ENCODE measurements at places on chromosomes 1 and 21.

DNA sequence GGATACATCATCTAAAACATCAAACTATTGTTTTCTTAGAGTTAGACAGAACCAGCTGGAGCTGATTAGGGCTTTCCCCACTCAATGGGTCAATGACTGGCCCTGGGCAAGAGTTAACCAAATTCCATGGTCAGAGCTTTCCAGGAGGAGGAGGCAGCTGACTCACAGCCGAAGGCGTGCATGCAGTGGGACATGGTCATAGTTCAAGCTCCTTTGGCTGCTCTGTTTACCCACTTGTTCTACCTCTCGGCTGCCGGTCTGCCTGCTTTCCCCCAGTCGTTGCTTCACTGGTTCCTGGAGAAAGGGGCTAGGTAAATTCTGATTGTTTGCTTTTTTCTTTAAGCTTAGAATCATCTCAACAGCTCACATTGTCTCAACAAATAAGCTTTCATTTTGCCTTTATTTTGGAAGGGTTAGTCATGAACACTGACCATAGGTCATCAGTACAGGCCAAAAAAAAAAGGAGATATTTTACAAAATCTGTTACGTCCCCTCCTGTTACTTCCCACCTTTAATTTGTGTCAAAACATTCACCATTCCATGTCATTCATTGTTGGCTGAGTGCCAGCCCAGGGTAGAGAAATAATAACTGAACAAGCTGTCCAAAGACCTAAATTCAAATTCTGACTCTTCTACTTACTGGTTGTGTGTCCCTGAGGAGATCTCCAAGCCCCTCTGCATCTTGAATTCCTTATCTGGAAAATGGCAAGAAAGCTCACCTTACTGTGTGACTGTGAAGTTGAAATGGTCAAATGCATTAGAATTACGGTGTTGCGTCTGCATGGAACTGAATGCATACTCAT lies 12.0 kb downstream of the MAB21L3 start:
- H3K27ac ChIP-seq, result no peak overlapping the region
- H3K27me3 ChIP-seq, result no peaks in the 10 kb centered on the region
- no peaks in the 10 kb centered on the region for H3K36me3 ChIP-seq
- H3K4me3 ChIP-seq, result no peak overlapping the region
- no peak for DNase-seq

DNA sequence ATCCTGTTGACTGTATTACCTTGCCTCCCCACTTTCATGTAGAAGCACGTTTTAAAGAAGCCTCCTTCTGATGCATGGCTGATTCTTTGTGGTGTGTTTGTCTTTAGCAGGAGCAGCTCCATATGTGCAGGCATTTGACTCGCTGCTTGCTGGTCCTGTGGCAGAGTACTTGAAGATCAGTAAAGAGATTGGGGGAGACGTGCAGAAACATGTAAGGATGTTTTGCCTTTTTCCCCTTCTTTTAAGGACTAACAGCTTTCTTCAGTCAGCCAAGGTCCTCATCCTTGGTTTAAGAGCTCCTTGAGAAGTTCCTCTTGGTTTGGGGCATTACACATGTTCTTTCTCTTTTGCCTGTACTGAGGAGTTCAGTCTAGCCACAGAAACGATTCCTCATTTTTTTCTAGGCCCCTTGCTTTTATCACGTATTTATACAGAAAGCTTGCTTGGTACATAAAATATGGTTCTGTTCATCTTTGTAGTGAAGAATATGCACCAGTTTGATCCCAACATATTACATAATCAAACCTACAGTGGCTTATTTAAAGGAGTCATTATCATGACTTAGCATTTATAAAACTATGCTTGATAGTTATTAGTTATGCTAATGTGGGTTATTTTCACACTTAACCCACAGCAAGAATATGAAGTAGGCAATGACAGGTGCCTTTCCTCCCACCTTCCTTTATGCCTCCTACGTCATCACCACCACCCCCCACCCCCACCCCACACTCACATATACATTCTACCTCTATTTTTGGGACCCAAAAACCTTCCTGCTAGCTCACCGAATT lies 19.6 kb downstream of the CAP1 start:
- H3K4me1 ChIP-seq, result no peaks in the 10 kb centered on the region
- H3K4me3 ChIP-seq, result no peak overlapping the region
- no peak overlapping the region for H3K27ac ChIP-seq
- no peaks in the 10 kb centered on the region for H3K27me3 ChIP-seq

GRCh38 chr1:162663589-162664106 lies 31.4 kb downstream of the DDR2 start:
- H3K27ac ChIP-seq, result no peak overlapping the region
- no peaks in the 10 kb centered on the region for H3K4me1 ChIP-seq
- no peaks in the 10 kb centered on the region for H3K27me3 ChIP-seq
- no peak overlapping the region for H3K4me3 ChIP-seq
- DNase-seq, result no peak

- DNase-seq, result no peak
- no peaks in the 10 kb centered on the region for H3K27me3 ChIP-seq
- peaks cover 2% of the 10 kb centered on the region for H3K4me1 ChIP-seq
- no peak overlapping the region for H3K27ac ChIP-seq
Measured at GRCh38 chr1:73953186-73953585, 244.8 kb downstream of the LRRIQ3 start.

DNA sequence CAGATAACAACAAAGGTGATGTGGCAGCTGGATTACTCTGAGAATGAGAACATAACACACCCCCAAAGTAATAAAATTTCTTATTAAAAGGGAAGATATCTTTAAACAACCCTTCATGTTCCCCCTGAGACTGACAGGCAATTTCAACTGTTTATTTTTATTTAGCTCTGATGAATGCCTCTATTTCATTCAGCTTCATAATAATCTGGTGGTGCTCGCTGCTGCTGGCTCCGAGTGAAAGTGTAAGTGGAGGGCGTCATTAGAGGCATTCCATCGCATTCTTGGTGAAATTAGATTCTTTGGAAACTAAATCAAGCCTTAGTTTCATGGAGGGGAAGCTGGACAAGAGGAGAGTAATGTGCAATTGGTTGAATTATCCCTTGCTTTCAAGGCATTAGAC lies 128.9 kb downstream of the GRIK1 start:
- no peaks in the 10 kb centered on the region for H3K4me1 ChIP-seq
- H3K36me3 ChIP-seq, result no peaks in the 10 kb centered on the region
- no peak for DNase-seq
- H3K27ac ChIP-seq, result no peak overlapping the region
- H3K27me3 ChIP-seq, result no peaks in the 10 kb centered on the region

GRCh38 chr1:209862391-209863356 lies 34.9 kb downstream of the UTP25 start:
- H3K36me3 ChIP-seq, result no peaks in the 10 kb centered on the region
- H3K27me3 ChIP-seq, result no peaks in the 10 kb centered on the region
- no peak overlapping the region for H3K4me3 ChIP-seq
- H3K27ac ChIP-seq, result no peak overlapping the region

DNA sequence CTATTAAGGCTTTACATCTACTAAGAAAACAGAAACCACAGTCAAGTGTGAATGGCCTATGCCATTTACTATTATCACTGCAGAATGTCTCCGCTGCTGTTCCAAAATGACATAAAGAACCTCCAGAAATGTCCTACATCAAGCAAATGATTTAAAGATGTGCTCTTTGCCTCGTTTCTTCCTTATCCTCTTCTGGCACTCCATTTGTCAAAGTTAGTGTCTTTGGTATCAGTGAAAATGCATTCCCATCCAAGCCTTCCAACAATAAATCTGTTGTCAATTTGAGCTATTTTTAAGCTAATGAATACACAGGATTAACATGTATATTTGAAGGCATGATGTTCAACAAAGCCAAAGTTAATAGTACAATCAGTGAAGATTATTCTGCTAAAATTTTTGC lies 105.7 kb downstream of the LRRC53 start:
- H3K27me3 ChIP-seq, result no peaks in the 10 kb centered on the region
- no peak for DNase-seq
- no peak overlapping the region for H3K27ac ChIP-seq
- no peaks in the 10 kb centered on the region for H3K4me1 ChIP-seq
- H3K36me3 ChIP-seq, result no peaks in the 10 kb centered on the region
- H3K4me3 ChIP-seq, result no peak overlapping the region

GRCh38 chr1:161021970-161022353 lies 1.0 kb upstream of the F11R start:
- no peak overlapping the region for H3K27ac ChIP-seq
- no peak overlapping the region for H3K4me3 ChIP-seq
- no peaks in the 10 kb centered on the region for H3K27me3 ChIP-seq
- H3K4me1 ChIP-seq, result peaks cover 3% of the 10 kb centered on the region

DNA sequence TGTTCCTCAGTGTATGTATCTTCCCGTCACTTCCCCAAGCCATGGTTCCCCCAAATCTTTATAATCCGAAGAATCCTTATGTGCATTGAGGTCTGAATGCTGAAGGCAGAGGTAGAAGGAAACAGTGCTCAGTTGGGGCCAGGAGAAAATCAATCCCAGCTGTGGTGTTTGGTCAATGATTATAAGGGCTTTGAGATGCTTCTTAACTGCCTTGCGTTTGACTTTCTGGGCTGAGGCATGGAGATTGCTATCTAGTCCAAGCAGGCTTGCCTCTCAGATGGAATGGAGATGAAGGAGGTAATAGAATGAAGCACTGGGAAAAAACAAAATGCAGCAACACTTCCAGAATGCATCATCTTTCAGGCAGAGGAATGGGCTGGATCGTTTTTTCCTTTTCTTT lies 3.6 kb upstream of the MAP1LC3C start:
- H3K4me1 ChIP-seq, result peaks cover 2% of the 10 kb centered on the region
- DNase-seq, result no peak
- H3K27me3 ChIP-seq, result no peaks in the 10 kb centered on the region

GRCh38 chr21:17554679-17555465 lies 42.0 kb downstream of the CXADR start:
- DNase-seq, result no peak
- H3K36me3 ChIP-seq, result peaks cover 3% of the 10 kb centered on the region
- no peaks in the 10 kb centered on the region for H3K27me3 ChIP-seq
- H3K4me3 ChIP-seq, result no peak overlapping the region

GRCh38 chr1:26530895-26531598 lies 1.5 kb downstream of the RPS6KA1 start:
- H3K27me3 ChIP-seq, result no peaks in the 10 kb centered on the region
- no peaks in the 10 kb centered on the region for H3K36me3 ChIP-seq
- H3K27ac ChIP-seq, result no peak overlapping the region
- H3K4me3 ChIP-seq, result no peak overlapping the region
- DNase-seq, result no peak

DNA sequence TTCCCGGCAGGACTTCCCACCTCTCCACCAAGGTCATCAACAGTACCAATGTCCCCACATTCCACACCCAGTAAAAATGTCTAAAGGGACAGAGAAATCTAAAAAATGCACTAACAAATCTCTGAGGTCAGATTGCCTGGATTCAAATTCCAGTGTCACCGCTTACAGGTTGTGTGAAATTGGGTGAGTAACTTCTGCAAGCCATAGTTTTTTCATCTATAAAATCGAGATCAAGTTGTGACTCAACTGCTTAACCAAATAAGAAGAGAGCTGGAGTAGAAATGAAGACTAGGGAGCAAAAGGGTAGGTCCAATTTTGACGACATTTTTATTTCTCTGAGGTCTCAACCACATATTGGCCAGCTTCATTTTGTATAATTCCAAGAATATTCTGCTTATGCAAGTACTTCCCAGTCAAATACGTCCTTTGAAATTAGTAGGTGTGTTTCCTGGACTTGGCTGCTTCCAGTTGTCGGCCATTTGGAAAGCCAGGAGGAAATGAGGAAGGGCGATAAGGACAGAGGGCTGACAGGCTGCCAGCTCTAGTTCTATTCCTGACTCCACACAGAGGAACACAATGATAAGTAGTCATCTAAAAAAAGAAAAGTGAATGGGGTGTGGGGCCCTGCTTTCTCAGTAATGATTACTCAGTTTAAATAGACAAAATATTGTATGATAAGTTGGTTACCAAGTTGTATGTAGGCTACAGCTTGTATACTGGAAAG lies 57.7 kb upstream of the ZC3H11B start:
- no peak for DNase-seq
- H3K36me3 ChIP-seq, result no peaks in the 10 kb centered on the region
- H3K4me3 ChIP-seq, result no peak overlapping the region
- H3K4me1 ChIP-seq, result no peaks in the 10 kb centered on the region

- DNase-seq, result no peak
- no peak overlapping the region for H3K4me3 ChIP-seq
- no peaks in the 10 kb centered on the region for H3K4me1 ChIP-seq
- H3K27me3 ChIP-seq, result no peaks in the 10 kb centered on the region
- no peak overlapping the region for H3K27ac ChIP-seq
- no peaks in the 10 kb centered on the region for H3K36me3 ChIP-seq
Measured at GRCh38 chr21:28705616-28706015, 287.1 kb downstream of the LTN1 start.

DNA sequence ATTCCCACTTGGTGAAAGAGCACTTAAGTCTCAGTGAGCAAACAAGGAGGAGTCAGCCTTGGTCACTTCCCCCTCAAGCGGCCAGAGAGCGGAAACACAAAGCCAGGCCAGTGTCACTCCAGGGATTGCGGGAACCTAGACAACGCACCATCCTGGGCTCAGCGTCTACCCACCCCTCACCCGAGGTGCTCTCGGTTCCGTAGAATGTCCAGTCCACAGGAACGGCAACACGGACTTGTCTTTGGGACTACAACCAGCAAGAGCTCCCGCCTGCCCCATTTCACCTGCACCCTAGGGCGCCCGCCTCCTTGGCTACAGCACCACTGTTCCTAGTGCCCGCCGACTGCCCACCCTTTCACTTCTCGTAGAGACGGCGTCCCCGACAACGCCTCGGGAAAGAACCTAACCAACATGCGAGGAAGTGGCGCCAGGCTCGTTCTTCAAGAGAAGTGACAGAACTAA lies 509 bp downstream of the GDAP2 start:
- no peaks in the 10 kb centered on the region for H3K27me3 ChIP-seq
- H3K4me3 ChIP-seq, result peak overlapping the region; percentile 84
- no peak overlapping the region for H3K27ac ChIP-seq
- H3K4me1 ChIP-seq, result no peaks in the 10 kb centered on the region
- H3K36me3 ChIP-seq, result no peaks in the 10 kb centered on the region
- peak; percentile 27 for DNase-seq

DNA sequence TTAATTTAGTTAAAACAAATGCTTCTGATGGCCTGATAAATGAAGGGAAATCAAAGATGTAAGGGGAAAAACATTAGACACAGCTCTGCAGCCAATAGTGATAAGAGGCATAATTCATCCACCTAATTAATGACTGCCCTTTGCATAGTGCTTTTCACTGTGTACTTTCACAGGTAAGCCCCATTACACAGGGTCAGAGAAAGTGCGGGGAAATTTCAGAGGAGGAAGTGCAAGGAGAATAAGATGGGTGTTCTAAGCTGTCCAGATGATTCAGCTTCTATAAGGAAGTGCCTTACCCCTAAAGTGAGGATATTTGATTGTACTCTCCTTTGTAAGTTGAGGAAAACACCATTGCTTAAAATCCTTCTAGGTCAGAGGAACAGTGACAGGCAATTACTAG lies 88.0 kb downstream of the NR5A2 start:
- H3K4me1 ChIP-seq, result peaks cover 2% of the 10 kb centered on the region
- H3K27ac ChIP-seq, result no peak overlapping the region
- no peaks in the 10 kb centered on the region for H3K36me3 ChIP-seq
- no peak for DNase-seq

- no peaks in the 10 kb centered on the region for H3K27me3 ChIP-seq
- H3K36me3 ChIP-seq, result peaks cover 2% of the 10 kb centered on the region
- DNase-seq, result peak; percentile 29
- peaks cover 2% of the 10 kb centered on the region for H3K4me1 ChIP-seq
- no peak overlapping the region for H3K27ac ChIP-seq
Measured at GRCh38 chr1:151443846-151444782, 15.2 kb downstream of the POGZ start.

Measured in iPS DF 6.9 (cell line).